AG09319 (cell line): ENCODE measurements at places on chromosomes 6 and 20.
A peak's percentile ranks its signal among the peaks of the same experiment; 100 is the strongest.

DNA sequence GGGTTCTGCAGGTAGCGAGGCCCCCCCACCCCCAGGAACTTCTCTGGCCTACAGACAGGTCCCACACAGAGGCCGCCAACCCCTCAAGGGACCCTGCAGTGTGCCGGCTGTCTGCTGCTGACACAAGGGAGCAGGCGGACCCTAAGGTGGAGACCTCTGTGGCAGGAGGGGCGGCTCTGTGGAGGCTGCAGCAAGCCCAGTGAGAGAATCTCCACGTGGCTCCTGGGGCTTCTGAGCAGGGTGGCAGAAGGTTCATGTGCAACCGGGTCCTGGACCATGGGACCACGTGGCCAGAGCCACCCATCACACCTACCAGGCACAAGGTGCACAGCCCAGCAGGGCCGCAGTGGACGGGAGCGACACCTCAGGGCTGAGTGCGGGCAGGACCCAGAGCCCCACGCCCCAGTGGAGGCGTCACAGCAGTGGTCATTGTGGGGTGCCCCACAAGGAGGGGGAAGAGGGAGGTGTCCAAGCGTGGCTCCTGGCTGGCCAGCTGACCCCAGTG lies 4.3 kb downstream of the ARFRP1 start:
- DNase-seq = no peak

DNA sequence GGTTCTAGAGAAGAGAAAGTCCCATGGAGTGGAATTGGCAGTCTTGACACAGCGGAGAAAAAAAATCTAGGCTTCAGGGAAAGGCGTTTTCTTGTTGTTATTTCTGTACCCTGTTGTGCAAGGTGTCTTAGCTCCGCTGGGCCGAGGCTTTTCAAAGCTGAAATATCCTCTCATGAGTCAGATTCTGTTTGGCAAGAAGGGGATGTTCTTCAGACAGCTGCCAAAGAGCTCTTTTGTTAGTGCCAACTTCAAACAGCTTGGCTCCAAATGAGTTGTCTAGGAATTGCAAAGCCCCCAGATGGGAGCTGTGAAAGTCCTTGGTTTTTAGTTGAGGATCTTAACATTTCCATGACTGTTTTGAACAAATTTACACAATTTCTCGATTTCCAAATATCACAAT lies 45.6 kb downstream of the LRRN4 start:
- peak; percentile 78 for DNase-seq

GRCh38 chr6:163545370-163545769 lies 130.9 kb downstream of the QKI start:
- DNase-seq = no peak

DNA sequence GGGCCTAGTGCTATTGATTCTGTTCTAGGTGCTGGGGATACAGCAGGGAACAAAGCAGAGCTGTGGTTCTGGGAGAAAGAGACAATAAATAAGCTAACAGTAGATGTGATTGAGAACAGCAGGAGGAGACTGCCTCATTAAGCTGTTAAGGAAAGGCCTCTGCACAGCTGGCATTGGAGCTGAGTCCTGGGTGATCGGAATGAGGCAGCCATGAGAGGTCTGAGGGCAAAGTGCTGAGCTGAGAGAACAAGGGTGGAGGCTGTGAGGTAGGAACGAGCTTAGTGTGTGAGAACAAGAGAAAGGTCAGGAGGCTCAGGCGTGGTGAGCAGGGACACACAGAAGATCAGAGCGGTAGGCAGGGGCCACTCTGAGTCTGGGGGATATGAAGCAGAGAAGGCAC lies 18.3 kb downstream of the DDX27 start:
- no peak for DNase-seq
